ENCODE measurements at places on chromosomes 16 and 17.

DNA sequence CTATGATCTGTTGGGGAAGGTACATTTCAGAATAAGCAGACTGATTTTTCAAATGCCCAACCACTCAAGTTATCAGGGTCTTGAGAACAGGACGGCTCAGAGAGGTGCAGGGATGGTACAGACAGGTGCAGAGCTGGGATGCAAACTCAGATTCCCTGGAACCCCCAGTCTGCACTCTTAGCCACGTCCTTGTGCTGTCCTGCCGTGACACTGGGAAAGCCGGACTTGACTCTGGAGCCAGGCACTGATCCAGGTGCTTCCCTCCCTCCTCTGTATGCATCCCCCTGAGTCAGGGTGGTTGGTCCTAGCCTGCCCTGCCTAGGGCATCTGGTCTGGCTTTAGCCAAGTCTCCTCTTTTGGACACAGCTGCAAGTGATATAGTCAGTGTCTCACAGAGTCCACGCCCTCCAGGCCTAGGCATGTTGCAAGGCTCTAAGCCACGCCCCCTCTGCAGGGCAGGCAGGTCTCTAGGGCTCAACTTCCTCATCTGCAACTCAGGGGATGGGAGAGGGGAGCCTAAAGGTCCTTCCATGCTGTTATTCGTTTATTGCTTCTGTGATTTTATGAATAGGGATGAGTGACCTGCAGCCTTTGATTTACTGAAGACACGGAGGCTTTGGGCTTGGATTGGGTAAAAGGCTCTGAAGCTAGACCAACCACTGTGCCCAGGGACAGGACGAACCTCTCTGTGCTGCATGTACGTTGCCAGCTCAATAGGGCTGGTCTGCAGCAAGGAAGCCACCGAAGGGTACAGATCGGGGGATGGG, 97.3 kb downstream of the SDK2 start:
- DNase-seq, result peak; percentile 24

DNA sequence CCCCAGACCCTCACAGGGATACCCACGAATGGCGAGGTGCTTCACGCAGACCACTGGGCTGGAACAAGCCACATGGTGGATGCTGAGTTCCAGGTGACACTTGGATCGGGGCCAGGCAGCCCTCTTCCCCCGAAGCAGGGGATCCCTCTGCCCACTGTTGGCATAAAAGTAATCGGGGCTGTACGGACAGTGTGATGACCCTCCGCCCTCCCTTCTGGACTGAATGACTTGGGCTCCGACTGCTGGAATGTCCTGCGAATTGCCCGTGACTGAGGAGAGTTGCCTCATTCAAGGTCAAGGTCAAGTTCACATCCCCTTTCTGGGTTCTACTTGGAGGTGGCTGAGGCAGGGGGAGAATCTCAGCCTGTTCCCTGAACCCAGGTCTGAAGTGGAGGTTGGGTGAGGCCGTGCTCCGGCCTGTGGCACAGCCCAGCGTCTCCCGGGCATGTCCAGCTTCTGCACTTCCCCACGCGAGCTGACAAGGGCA, 28.5 kb upstream of the CREBBP start:
- no peak for DNase-seq

- no peak for DNase-seq
These were observed 121.3 kb downstream of the TRIM37 start for GRCh38 chr17:58985367-58985766.

GRCh38 chr16:7404217-7404616, 71.6 kb downstream of the RBFOX1 start:
- DNase-seq, result no peak

DNA sequence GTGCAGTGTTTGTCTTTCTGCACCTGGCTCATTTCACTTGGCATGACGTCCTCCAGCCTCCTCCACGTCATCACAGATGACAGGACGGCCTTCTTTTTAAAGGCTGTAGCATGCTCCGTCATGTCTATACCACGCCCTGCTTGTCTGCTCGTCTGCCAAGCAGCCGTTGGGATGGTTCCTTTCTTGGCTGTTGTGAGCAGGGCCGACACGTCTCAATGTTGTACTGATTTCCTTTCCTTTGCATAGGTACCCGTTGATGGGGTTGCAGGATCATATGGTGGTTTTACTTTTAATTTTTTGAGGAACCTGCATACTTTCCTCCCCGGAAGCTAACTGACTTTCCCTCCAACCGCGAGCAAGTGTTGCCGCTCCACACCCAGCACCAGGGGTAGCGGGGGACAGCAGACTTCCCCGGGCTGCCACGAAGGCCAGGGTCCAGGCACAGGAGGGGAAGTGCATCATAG, 212.2 kb upstream of the ZNF469 start:
- no peak for DNase-seq

DNA sequence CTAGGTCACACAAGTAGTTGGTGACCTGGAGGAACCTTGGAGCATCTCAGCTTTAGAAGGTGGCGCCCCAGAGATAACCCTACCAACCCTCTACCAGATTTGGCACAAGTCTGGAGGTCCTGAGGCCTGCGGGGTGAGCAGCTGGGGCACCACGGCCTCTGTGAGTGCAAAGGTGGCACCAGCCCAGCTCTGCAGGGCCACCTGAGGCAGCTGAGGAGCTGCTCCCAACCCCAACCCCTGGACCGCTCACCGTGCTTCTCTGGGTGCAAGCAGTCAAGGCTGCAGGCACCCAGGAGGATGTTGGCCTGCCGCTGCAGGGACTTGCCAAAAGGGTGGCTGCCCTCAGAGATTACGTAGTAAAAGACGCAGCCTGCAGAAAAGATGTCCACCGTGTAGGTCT, 28.4 kb upstream of the ICAM2 start:
- no peak for DNase-seq

GRCh38 chr16:76656994-76657393, 379.8 kb downstream of the CNTNAP4 start:
- no peak for DNase-seq

DNA sequence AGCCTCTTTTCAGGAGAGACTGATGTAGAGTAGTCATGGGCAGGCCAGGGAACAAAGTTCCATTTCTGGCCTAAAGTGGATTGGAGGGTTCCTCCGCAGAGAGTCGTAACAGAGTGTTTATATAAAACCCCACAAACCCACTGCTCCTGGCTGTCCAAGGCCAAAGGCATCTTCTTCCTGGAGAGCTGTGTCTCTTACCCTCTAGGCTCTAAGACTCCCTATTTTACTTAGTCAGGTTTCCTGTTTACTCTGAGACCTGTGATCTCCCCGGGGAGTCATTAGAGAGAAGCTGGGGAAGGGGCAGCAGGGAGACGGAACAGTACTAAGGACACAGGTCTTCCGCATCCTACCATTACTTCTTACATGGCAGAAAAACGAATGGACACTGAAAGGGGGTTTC, 69.5 kb downstream of the HIC1 start:
- no peak for DNase-seq

GRCh38 chr17:32870027-32870670, 6.8 kb downstream of the MYO1D start:
- no peak for DNase-seq

DNA sequence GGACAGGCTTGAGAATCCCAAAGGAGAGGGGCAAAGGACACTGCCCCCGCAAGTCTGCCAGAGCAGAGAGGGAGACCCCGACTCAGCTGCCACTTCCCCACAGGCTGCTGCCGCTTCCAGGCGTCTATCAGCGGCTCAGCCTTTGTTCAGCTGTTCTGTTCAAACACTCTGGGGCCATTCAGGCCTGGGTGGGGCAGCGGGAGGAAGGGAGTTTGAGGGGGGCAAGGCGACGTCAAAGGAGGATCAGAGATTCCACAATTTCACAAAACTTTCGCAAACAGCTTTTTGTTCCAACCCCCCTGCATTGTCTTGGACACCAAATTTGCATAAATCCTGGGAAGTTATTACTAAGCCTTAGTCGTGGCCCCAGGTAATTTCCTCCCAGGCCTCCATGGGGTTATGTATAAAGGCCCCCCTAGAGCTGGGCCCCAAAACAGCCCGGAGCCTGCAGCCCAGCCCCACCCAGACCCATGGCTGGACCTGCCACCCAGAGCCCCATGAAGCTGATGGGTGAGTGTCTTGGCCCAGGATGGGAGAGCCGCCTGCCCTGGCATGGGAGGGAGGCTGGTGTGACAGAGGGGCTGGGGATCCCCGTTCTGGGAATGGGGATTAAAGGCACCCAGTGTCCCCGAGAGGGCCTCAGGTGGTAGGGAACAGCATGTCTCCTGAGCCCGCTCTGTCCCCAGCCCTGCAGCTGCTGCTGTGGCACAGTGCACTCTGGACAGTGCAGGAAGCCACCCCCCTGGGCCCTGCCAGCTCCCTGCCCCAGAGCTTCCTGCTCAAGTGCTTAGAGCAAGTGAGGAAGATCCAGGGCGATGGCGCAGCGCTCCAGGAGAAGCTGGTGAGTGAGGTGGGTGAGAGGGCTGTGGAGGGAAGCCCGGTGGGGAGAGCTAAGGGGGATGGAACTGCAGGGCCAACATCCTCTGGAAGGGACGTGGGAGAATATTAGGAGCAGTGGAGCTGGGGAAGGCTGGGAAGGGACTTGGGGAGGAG, at the start of gene CSF3:
TSS of gene CSF3 (plus strand) at position 436 of the 993 bp plus-strand sequence. CDS start at position 471, 35 bp downstream.
- no peak for DNase-seq

DNA sequence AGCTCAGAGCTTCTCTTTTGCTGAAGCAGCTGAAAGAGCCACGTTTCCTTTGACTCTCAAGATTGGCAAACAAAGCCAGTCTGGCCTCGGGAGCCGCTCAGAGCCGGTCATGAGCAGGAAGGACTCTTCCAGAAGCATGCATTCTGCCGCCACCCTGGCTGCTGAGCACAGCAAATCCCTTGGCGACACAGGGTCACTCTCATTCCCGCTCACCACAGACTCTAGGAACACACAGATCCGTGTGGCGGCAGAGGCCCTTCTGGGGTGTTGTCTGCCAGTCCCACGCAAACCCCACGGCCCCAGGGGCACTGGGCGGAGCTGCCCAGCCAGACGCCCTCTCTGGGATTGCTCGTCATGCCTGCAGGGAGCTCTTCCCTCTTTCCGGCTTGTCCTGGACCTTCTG, 157.0 kb downstream of the C16orf95 start:
- DNase-seq, result no peak

- DNase-seq, result peak; percentile 46
These were observed 1.9 kb downstream of the CLEC16A start for GRCh38 chr16:10946308-10946707.

GRCh38 chr17:332023-332422, 20.6 kb downstream of the RPH3AL start:
- no peak for DNase-seq

GRCh38 chr17:58398574-58399266, 18.6 kb downstream of the RNF43 start:
- DNase-seq, result no peak

GRCh38 chr17:41583137-41584127, 3.3 kb downstream of the KRT14 start:
- DNase-seq, result no peak

DNA sequence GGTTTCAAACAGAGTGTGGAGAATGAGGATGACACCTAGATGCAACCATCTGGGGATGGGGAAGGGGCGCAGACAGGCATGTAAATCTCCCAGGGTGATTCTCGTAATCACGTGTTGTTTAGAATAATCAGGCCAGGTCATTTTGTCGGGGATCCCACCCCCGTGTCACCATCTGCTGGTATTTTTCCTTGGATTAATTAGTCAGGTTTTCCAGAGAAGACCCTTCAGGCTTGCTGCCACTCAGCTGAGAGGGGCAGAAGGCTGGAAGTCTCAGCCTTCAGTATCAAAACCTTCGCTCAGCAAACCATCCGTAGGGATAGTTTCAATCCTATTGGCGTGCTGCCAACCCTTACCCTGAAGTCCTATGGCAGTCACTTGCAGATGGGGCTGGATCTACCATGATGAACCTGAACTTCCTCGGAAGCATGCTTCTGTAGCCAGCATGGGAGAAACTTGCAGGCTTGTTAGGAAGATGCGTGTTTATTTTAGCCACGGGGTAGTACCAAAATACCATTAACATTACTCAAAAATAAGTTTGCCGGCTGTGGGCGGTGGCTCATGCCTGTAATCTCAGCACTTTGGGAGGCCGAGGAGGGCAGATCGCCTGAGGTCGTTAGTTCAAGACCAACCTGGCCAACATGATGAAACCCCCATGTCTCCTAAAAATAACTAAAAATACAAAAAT, 7.5 kb upstream of the ADCY9 start:
- DNase-seq, result no peak

DNA sequence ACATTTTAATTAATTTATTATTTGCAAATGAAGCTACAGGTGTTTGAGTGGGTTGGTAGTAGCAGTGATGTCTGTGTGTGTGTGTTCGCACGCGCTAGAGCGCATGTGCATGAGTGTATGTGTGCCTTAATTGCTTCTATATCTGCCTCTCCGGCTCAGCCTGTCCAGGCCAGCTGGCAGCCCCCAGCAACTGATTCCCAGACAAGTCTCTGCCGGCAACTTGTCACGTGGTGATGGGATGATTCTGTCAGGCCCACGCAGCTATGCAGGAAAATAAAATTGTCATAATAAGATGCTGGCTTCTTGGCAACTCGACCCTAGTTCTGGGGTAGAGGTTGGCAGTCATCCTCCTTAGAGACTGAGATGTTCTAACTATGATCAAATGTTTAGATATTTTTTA, 712.8 kb upstream of the SOX9 start:
- no peak for DNase-seq

- DNase-seq, result no peak
These were observed 37.6 kb downstream of the CBFA2T3 start for GRCh38 chr16:88939245-88939971.

DNA sequence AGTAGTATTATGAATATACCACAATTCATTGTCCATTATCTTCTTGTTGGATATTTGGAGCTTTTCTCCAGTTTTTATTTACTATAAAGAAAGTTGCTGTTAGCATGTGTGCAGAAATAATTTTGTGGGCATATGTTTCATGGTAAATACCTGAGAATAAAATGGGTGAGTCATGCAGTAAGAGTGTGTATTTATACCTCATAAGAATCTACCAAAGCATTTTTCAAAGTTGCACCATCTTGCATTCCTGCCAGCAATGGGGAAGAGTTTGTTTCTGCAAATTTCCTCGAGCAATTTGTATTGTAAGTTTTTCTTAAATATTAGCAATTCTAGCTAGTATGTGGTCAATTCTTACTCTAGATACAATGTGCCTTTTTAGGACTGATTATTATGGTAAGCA, 7.9 kb upstream of the MON1B start:
- DNase-seq, result no peak

DNA sequence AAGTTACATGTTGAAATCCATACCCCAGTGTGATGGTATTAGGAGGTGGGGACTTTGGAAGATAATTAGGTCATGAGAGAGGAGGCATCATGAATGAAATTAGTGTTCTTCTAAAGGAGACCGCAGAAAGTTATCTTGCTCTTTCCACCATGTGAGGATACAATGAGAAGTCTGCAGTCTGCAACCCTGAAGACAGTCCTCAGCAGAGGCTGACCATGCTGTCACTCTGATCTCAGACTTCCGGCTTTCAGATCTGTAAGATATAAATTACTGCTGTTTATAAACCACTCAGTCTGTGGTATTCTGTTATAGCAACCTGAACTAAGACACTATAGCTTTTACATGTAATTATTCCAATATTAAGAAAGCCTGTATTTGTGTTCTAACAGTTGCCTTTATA, 116.7 kb upstream of the CES5A start:
- DNase-seq, result no peak

- no peak for DNase-seq
These were observed 28.8 kb downstream of the MSI2 start for GRCh38 chr17:57284984-57285646.

GRCh38 chr17:75503976-75504346, 11.4 kb downstream of the CASKIN2 start:
- no peak for DNase-seq
